ENCODE measurements at places on chromosomes 16 and 17. TPM values are rescaled to one million over a fixed set of nuclear protein-coding genes. Genes with fewer than 3 reads are reported as not detected.

AHSP gene
- total RNA-seq, result not detected

PARN gene
- total RNA-seq, result 26.9 TPM

CHST6 gene
- total RNA-seq, result 0.97 TPM

SAMD14 gene
- 0.57 TPM for total RNA-seq

AFMID gene
- total RNA-seq, result 31.7 TPM

PHOSPHO1 gene
- total RNA-seq, result not detected

SYNGR3 gene
- total RNA-seq, result 0.38 TPM

BAIAP3 gene
- total RNA-seq, result 2.7 TPM

ITGAD gene
- total RNA-seq, result not detected

GOSR1 gene
- total RNA-seq, result 40.0 TPM

IL17C gene
- total RNA-seq, result not detected

PABPN1L gene
- not detected for total RNA-seq

MMP25 gene
- 0.38 TPM for total RNA-seq

NHLRC4 gene
- total RNA-seq, result not detected

CLEC16A gene
- 25.1 TPM for total RNA-seq

PMP22 gene
- total RNA-seq, result 102 TPM

KRTAP29-1 gene
- not detected for total RNA-seq

ITGAL gene
- 3.1 TPM for total RNA-seq

ABCC12 gene
- total RNA-seq, result not detected

NHERF2 gene
- total RNA-seq, result 31.7 TPM

DBNDD1 gene
- total RNA-seq, result 16.4 TPM

TP53TG3B gene
- total RNA-seq, result not detected

ZFP3 gene
- 2.1 TPM for total RNA-seq

FZD2 gene
- not detected for total RNA-seq

CCL11 gene
- total RNA-seq, result 0.26 TPM

TBX6 gene
- 6.2 TPM for total RNA-seq

SLFN13 gene
- 5.2 TPM for total RNA-seq

ARMC7 gene
- total RNA-seq, result 4.0 TPM

ORC6 gene
- 12.6 TPM for total RNA-seq

LDHD gene
- 3.3 TPM for total RNA-seq

HES7 gene
- not detected for total RNA-seq

SCGB1C2 gene
- not detected for total RNA-seq

DUSP14 gene
- 11.4 TPM for total RNA-seq

TSPAN10 gene
- not detected for total RNA-seq

PMFBP1 gene
- 2.0 TPM for total RNA-seq

CDH11 gene
- total RNA-seq, result 7.8 TPM

FOXO3B gene
- 2.0 TPM for total RNA-seq

SOCS1 gene
- total RNA-seq, result 9.3 TPM

NPIPA7 gene
- 9.0 TPM for total RNA-seq
